ENCODE measurements at places on chromosomes 6 and 20.

- no peak for DNase-seq
Observed at GRCh38 chr6:12955956-12956355, 239.4 kb downstream of the PHACTR1 start.

GRCh38 chr20:54268941-54269340, 61.1 kb downstream of the PFDN4 start:
- DNase-seq = no peak

DNA sequence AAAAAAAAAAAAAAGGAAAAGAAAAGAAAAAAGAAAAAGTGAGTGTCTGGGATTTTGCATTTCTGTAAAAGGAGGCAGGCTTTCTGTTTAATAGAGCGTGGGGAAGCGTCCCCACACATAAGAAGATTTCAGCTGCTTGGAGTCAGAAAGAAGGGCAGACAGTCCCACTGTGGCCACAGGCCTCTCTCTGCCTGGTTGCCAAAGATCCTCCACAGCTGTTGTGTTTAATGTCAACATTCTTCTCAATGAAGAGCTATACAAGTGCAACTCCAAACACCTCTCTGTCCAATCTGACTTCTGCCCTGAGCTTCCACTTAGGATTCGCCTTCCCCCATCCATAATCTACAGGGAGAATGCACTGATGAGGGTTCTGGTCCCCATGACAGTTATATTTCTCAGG, 64.3 kb upstream of the MLN start:
- DNase-seq = no peak

DNA sequence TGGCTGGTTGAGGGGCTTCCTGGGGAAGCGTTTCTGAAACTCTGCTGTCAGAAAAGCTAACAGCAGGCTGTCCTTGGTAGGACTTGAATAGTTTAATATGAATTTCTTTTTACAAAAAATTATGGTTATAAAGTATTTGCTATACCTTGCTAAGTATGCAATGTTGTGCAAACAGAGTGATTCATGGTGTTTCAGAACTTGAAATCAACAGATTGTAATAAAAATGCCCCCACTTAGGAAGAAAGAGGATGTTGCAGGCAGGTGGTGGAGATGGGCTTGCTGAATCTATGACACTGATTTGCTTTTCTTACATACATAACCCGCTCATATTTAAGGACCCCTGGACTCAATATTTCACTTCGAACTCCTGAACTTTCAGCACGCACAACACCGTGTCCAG, 211.6 kb downstream of the THBS2 start:
- DNase-seq = no peak

GRCh38 chr6:78962448-78962847, 95.1 kb downstream of the IRAK1BP1 start:
- DNase-seq = no peak

GRCh38 chr20:56202493-56203077, 45.9 kb upstream of the MC3R start:
- no peak for DNase-seq

DNA sequence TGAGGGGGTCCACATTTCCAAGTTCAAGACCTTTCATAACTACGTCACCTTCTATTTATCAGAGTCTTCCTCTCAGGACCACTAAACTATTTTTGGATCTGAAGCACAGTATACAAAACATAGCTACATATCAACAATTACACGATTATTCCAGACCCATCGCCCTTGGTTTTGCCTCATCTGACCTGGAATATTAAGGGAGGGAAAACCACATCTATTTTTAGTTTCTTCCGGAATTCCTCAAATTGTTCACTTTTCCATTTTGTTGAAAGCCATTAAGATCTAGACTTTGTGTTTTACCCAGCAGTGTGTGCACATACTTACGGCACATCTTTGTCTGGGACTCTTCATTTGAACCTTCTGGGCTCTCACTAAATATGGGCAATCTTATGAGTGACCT, 12.0 kb upstream of the ADGRF5 start:
- no peak for DNase-seq

- no peak for DNase-seq
Observed at GRCh38 chr6:3665608-3666007, 85.9 kb downstream of the PXDC1 start.

GRCh38 chr20:9577397-9577796, 63.0 kb downstream of the LAMP5 start:
- no peak for DNase-seq

DNA sequence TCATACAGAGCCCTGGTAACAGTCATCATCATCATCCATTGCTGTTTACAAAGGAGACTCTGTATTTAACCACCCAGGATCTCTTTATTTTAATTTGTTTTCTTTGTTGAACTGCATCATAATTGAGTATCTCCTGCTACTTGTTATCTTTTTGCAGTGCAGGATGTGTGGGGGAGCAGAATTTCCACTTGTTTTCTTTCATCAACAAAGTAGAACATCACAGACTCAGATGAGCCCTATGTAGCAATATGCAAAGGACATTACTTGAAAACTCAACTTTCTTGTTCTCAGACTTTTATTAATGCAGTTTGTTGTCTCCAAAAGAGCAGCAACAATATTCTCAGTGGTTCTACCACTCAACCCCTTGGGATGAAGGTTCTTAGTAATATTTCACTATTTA, 38.7 kb upstream of the IPCEF1 start:
- DNase-seq = no peak

DNA sequence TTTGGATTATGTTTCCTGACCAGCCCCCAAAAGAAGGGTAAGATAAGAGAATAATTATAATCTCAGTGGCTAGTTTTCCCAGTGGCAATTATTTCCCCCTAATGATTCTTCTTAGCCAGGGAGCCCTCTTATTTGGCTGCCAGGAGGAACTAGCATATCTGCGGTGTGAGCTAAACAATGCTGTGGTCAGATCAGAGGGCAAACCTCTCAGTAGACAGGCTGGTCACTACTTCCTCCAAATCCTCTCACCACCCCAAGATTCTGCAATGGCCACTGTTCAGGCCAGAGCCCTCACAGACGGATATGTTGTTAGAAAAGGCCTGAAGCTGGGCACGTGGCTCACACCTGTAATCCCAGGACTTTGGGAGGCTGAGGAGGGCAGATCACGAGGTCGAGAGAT, 273.4 kb upstream of the SASH1 start:
- no peak for DNase-seq

- DNase-seq = no peak
Observed at GRCh38 chr6:129141499-129141898, 258.6 kb downstream of the LAMA2 start.

DNA sequence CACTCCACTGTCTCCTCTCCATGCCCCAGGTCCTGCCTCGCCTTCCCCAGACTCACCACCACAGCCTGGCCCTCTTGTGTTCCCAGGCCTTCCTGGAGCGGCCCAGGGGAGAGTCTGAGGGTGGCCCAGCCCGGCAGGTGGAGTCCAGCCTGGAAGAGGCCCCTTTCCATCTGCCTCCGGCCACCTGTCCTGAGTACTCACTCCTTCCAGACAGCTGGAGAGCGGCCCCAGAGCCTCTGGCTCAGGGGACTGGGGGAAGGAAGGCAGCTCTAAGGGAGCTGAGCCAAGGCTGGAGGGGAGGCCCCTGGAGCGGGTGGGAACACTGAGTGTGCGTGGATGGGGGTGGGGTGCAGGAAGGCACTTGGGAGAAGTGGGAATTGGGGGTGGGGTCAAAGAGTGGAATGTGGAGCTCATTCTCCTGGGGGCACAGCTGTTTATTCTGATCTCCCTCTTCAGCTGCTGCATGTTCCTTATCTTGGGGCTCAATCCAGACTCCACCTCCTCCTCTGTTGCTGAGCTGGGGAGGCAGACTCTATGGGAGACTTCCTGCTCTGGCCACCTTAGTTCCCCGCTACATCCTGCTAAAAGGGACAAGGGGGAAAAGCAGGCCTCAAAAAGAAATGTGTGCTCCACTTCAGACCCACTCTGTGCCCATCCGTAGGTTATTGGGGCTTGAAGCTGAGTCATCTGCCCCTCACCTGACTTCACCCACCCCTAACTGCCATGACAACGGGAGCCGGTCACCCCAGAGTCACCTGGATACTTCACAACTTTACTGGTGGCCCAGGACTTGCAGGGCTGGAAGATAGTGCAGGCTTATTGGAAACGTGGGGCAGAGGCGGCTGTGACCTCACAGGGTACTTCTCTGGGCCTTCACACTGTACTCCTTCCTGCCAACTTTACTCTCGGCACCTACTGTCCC, 19.5 kb upstream of the TAF8 start:
- DNase-seq = no peak

- DNase-seq = no peak
Observed at GRCh38 chr6:10401004-10401536, 13.8 kb downstream of the TFAP2A start.

GRCh38 chr6:83169511-83169910, 23.6 kb downstream of the PGM3 start:
- DNase-seq = no peak

DNA sequence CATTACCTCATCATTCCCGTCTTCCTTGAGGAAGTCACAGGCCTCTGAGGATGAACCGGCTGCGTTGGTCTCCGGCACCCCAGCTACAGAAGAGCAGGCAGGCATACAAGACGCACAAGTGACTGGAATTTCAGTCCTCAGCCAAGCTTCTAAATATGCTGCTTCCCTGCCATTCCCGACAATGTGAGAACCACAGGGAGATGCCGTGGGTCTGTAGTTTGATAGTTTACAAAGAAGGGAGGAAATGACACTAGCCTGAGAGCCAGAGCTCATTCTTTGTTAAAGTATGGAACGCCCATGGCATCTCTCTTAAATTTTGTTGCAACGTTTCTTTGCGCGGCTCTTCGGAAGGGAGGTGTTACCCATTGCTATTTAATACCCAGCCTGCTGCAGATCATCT, 25.7 kb downstream of the HEBP2 start:
- no peak for DNase-seq

DNA sequence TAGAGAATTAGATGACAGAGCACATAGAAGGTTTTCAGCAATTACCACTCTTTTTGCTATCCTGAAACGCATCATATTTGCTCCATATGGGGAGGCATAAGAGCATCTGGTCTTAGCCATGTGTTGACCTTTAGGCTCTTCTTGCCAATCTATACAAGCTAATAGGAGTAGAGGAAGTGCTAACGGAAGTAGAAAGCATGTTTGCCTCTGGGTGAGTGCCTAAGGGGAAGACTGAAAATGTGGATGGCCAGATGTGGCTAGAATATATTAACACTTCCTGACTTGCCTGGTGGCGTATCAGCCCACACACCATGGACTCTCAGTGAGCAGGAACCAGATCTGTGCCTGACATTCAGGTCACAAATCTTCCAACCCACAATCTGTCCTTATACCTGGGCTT, 136.3 kb downstream of the LRRC1 start:
- no peak for DNase-seq

DNA sequence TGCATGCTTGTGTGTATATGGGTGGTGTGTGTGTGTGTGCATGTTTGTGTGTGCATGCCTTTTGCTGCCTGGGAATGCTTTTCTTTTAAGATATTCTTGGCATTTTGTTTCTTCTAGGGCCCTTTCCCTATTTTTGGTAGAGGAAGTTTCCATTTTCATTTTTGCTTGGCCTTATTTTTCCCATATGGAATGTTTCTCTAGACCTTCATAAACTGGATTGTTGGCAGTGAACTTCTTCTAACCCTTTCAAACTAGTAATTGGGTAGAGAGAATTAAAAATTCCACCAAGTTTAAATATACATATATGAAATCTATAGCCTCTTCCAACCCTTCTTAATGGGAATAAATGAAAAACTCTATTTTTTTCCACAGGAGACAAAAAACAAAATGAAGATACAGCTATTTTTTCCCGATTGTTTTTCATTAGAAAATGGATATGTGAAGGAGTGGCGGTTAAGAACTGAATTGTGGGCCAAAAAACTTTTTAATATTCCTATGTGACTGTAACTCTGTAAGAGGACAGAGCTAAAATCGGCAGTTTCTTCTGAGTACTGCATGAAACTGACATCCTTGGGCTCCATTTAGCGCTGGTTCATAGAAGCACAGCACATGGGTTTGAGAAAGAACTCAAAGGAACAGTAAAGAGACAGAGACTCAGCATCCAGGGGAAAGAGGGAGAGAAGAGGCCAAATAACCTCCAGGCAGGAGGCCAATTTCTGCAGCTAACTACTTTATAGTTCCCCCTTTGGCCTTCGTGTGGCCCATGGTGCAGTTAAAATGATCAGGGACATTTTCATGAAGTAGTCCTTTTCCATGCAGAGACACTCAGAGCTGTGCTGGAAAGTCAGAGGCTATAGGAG, 102.1 kb downstream of the TMEM170B start:
- DNase-seq = no peak

DNA sequence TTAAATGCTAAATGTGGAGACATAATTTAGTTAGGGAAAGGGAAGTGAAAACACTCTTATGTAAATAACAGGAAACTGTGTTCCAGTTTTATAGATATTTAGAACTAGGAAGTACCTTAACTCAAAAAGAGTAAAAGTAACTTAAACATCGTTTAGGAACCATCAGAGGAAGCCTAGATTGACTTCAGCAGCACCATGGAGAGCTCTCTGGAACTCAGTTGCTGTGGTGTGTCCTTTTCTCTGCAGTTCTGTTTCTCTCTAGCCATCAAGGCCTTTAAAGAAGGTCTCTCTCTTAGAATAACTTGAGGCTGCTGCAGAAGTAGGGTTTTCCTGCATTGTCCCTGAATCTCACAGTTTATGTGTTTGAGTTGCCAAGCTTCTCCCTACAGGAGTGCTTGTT, 26.9 kb downstream of the CLVS2 start:
- DNase-seq = no peak

DNA sequence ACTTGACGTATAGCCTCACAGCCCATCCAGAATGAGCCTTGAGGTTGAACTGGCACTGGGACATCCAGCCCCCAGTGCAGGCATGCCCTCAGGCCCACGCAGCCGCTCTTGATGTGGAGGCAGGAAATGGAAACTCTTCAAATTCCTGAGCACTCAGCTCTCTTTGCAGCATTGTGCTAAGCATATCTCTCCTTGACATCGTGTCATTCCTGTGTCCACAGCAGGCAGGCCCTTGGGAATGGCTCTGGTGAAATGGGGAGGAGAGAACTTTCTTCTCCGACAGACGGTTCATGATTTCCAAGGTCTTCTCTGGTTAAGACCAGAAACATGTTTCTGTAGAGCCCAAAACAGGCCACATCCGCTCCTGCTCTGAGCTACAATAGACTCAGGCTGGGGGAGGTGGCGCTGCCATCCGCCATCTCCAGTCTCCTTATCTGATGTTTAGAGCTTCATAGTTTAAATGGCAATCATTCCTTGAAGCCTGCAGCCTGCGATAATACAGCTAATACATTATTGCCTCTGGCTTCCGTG, 248.8 kb downstream of the CDH4 start:
- DNase-seq = no peak

- DNase-seq = no peak
Observed at GRCh38 chr6:124947971-124948451, 14.2 kb upstream of the RNF217 start.
